Hypothalamus (tissue), 51 donors: ENCODE measurements at places on chromosomes 5 and 9.

- DNase-seq, result no peak
Observed at GRCh38 chr9:125761676-125762450, 14.7 kb downstream of the PBX3 start.

DNA sequence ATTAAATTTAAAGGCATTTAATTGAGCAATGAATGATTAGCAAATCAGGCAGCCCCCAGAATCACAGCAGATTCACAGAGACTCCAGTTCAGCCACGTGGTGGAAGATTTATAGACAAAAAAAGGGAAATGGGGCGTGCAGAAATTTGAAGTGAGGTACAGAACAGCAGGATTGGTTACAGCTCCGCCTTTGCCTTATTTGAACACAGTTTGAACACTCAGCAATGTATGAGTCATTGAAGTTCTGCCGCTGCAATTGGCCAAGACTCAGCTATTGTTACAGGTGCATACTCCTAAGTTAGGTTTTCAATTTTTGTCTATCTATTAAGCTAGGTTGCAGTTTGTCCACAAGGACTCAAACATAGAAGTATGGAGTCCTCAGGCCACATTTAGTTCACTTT, 157.7 kb upstream of the SLC12A2 start:
- DNase-seq, result no peak

DNA sequence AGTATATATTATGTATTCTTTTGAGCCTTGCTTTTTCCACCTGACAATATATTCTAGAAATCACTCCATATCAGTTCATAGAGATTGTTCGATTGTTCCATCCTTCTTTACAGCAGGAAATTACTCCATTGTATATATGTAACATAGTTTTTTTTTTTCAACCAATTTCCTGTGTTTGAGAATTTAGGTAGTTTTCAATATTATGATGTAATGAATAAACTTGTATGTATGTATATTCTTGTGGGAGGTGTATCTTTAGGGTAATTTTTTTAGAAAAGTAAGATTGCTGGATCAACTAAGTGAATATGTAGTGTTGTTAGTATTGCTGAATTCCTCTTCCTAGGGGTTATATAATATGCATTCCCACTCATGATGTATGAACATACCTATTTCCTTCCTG, 165.9 kb upstream of the PITX1 start:
- no peak for DNase-seq

GRCh38 chr5:91065496-91065895, 317.6 kb downstream of the ARRDC3 start:
- no peak for DNase-seq

DNA sequence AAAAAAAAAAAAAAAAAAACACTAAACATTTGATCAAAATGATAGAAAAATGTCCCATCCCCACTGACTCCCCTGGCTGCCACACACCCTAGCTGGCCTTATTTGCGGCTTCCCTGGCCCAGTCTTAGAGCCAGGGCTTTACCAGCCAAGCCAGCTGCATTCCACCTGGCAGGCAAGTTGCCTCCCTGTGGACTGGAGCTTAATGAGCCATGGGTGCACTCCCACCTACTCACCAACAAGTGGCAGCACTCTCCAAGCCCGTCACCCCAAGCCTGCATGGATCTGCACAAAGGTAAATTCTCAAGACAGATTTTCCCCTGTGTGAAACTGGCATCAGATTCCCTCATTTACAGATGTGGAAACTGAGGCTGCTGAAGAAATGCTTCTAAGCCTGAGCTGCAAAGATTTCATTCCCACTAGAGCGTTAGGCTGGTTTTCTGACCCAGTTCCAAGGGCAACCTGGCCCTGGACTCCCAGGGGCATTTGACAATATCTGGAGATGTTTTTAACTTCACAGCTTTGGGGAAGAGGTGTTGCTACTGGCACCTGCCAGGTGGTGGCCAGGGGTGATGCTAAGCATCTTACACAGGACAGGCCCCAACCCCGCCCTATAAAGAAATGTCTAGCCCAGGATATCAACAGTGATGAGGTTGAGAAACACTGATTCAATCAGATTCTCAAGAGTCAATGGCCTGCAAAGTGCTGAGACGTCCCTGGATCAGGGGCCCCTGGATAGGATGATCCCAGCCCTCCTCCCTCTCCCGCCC, 21.9 kb upstream of the VDAC1 start:
- no peak for DNase-seq

DNA sequence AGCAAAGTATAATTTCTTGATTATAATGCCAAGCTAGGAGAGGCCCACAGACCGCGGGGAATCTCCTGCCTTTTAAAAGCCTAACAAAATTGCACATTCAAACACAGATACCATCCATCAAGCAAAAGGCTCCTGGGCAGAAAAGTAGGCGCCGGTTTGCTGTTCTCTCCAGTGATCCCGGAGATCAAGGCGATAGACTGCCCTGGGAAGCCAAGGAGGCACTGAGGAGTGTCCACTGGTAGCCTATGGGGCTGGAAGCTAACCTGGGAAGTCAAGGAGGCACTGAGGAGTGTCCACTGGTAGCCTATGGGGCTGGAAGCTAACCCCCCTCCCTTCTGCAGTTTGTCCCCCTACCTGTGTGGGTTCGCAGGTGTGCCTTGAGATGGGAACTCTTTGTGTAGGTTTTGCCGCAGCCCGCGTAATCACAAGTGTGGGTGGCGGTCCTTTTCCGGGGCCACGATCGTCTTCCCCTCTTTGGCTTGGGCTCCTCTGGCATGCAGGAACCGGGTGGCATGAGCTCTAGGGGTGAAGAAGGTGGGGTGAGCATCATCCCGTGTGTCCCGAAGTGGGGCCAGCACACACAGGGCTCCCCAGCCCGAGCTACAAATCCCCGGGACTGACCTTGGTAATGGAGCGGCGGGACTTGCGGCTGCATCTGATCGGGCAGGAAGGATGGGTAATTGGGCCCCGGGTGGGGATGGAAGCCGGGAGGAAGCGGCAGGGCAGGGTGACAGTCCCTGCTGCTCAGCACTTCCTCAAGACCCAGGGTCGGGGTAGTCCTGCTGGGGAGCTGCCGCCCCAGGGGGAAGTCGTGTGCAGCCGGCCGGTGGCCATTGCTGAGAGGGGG, 2.7 kb downstream of the KLF4 start:
- DNase-seq, result no peak

GRCh38 chr5:37664551-37664950, 175.3 kb downstream of the GDNF start:
- no peak for DNase-seq

- DNase-seq, result no peak
Observed at GRCh38 chr5:142863856-142864255, 93.7 kb downstream of the ARHGAP26 start.

DNA sequence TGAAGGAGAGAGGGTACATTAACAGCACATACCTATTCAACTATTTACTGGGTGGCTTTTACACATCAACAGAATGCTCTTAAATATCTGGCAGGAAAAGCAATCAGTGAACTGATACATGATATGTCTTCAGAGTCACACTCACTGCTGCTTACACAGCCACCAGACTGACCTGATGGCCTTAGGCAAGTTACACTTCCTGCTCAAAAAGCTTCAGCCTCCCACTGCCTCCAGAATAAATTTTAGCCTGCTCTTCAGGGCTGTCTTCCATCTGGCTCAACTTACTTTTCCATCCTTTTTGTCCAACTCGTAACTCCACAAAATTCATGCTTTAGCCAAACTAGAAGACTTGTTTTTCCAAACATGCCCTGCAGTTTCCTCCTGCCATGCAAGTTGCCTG, 10.7 kb downstream of the LOX start:
- DNase-seq, result no peak

DNA sequence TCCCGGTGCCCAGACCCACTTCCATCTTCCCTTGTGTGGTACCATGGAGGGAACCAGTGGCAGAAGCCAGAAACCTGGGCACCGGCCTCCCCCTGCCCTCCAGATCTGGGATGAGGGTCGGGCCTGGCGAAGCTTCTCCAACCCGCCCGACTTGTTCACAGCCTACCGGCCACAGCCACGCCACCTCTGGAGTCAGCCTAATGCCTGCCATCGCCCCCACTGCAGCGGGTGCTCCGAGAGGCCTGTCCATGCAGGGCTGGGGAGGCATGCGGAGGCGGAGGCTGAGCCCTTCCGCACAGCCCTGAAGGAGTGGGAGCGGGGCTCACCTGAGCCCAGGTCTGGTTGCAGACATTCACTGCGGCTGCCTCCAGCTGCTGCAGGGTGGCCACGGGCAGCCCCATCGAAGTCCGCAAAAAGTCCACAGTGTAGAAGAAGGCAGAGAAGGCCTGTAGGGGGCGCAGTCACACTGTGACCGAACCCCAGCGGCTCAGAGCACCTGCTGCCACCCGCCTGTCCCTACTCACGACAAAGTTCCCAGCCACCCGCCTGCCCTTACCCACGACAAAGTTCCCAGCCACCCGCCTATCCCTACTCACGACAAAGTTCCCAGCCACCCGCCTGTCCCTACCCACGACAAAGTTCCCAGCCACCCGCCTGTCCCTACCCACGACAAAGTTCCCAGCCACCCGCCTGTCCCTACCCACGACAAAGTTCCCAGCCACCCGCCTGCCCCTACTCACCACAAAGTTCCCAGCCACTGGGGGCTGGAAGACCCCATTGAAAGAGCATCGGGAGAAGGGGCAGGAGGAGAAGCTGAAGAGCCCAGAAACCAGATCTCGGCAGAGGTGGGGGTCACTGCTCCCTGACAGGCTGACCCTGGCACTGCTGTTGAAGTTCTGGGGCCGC, 3.8 kb upstream of the NPDC1 start:
- peak; percentile 42 for DNase-seq

GRCh38 chr5:25891691-25892090, 1146.7 kb downstream of the CDH9 start:
- DNase-seq, result no peak

GRCh38 chr5:19406576-19407365, 581.2 kb downstream of the CDH18 start:
- DNase-seq, result no peak

- DNase-seq, result no peak
Observed at GRCh38 chr5:58793888-58794657, 211.2 kb downstream of the RAB3C start.

GRCh38 chr5:145228564-145228963, 606.6 kb downstream of the PRELID2 start:
- no peak for DNase-seq

GRCh38 chr9:127049044-127049443, 73.4 kb downstream of the ANGPTL2 start:
- no peak for DNase-seq

DNA sequence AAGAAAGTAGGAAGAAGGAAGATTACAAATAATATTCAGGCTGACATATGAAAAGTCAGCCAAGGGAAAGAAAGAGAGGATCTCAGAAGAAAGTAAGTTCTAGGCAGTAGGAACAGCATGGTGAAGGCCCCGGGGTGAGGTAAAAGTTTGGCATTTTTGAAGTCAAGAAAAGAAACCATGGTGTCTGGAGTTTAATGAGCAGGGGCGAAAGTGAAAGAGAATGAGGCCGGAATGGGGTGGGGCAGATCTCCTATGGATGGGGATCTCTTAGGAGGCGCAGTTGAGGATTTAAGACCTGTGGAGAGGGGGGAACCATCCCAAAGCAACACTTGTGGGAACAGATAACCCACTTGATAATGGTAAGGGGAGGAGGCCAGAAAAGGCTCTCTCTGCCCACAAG, 42.3 kb upstream of the SMAD5 start:
- no peak for DNase-seq

GRCh38 chr9:122551371-122551770, 1.5 kb upstream of the OR1N2 start:
- no peak for DNase-seq

- no peak for DNase-seq
Observed at GRCh38 chr9:123097430-123098095, 64.1 kb downstream of the GPR21 start.

GRCh38 chr9:135592331-135592590, 30.7 kb downstream of the PAEP start:
- no peak for DNase-seq

GRCh38 chr9:107669422-107669821, 179.9 kb upstream of the KLF4 start:
- DNase-seq, result no peak

DNA sequence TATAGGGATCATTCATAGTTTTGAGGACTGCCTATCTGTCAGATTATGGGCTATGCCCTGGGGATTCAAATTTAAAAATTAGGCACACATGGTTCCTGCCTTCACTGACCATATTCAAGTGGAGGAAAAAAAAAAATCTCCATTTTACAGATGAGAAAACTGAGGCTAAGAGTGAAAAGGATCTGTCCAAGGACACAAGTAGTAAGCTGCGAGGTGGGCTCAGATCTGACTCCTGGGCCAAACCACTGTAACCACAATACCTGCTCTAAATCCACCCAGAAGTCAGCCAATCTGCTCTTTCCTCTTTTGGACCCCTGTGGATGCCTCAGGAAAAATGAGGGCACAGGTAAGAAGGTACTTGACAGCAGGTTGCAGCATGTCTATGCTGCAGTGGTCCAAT, 2.8 kb upstream of the TOR1A start:
- DNase-seq, result no peak

GRCh38 chr9:93116072-93116961, 17.7 kb downstream of the NINJ1 start:
- peak; percentile 26 for DNase-seq

- DNase-seq, result no peak
Observed at GRCh38 chr5:150298701-150299451, 3.8 kb downstream of the ARSI start.

- no peak for DNase-seq
Observed at GRCh38 chr9:19113964-19114679, 11.4 kb upstream of the HAUS6 start.

- DNase-seq, result no peak
Observed at GRCh38 chr5:43947935-43948334, 345.0 kb downstream of the NNT start.
